Colonic mucosa (tissue), 4 donors: ENCODE measurements at places on chromosomes 2 and 18. TPM values are rescaled to one million over a fixed set of nuclear protein-coding genes. Genes with fewer than 3 reads are reported as not detected.
A peak's percentile ranks its signal among the peaks of the same experiment; 100 is the strongest.

Gene STARD6
- total RNA-seq, result not detected

Gene CYS1
- 0.52 TPM for total RNA-seq

Gene CCDC148
- 0.13 TPM for total RNA-seq

DNA sequence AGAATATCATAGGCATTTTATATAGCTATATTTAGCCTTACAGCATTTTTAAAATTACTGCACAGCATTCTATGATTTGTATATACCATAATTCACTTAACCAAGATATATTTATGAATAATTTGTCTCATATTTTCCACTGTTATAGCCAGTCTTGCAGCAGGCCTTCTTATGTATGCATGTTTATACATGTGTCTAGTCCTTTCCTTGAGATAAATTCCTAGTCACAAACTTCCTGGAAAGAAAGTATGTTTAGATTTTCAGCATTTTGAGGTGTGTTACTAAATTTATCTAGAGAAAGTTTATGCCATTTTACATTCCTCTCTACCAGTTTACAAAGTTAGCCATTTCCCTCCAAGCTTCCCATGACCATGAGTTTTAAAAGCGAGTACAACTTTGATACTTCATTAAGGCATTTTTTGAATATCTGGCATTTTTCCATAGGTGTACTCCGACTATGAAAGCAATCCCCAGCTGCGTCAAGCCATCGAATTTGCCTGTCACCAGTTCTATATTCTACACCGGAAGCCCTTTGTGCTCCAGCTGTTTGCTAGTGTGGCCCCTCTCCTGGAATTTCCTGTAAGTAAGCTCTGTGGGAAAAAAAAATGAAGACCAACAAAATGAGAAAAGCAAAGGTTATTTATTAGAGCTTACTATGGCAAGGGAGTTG is 59.4 kb upstream of the RPE start:
- no peaks in the 10 kb centered on the region for H3K4me1 ChIP-seq
- DNase-seq, result no peak
- H3K36me3 ChIP-seq, result no peaks in the 10 kb centered on the region
- no peaks in the 10 kb centered on the region for H3K27me3 ChIP-seq

- H3K27ac ChIP-seq, result no peak overlapping the region
- no peak overlapping the region for H3K4me3 ChIP-seq
- no peaks in the 10 kb centered on the region for H3K36me3 ChIP-seq
- no peaks in the 10 kb centered on the region for H3K4me1 ChIP-seq
- no peak for DNase-seq
These were observed 441.8 kb downstream of the NYAP2 start for GRCh38 chr2:225841314-225841713.

DNA sequence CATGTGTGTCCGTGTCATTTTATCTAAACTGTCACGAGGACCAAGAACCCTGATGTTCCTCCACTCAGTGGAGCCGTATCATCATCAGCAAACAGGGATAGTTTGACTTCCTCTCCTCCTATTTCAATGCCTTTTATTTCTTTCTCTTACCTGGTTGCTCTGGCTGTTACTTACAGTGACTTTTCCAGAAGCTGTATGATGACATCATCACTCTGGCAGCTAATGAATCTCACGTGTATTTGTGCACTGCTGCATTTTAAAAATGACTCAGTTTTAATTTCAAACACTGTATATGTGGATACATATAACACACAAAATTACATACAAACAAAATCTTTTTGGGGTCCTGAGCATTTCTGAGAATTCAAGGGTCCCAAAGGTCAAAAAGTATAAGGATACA is 481.4 kb downstream of the CDH2 start:
- H3K4me3 ChIP-seq, result no peak overlapping the region
- no peaks in the 10 kb centered on the region for H3K27me3 ChIP-seq
- DNase-seq, result no peak
- H3K36me3 ChIP-seq, result no peaks in the 10 kb centered on the region

- no peaks in the 10 kb centered on the region for H3K27me3 ChIP-seq
- no peak overlapping the region for H3K4me3 ChIP-seq
- no peaks in the 10 kb centered on the region for H3K4me1 ChIP-seq
- no peak for DNase-seq
- H3K36me3 ChIP-seq, result no peaks in the 10 kb centered on the region
- no peak overlapping the region for H3K27ac ChIP-seq
These were observed 142.0 kb upstream of the UNC80 start for GRCh38 chr2:209629597-209629996.

DNA sequence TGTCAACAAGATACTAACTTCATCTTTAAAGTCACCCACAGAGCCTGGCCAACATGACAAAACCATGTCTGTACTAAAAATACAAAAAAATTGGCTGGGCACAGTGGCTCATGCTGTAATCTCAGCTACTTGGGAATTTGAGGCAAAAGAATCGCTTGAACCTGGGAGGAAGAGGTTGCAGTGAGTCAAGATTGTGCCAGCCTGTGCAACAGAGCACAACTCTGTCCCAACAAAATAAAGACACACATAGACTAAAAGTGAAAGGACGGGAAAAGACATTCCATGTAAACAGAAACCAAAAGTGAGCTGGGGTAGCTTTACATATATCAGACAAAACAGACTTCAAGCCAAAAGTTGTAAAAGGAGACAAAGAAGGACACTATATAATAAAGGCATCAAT is 34.8 kb downstream of the USP34 start:
- no peaks in the 10 kb centered on the region for H3K27me3 ChIP-seq
- H3K27ac ChIP-seq, result peak overlapping the region; percentile 14
- no peak overlapping the region for H3K4me3 ChIP-seq
- DNase-seq, result no peak
- no peaks in the 10 kb centered on the region for H3K36me3 ChIP-seq

DNA sequence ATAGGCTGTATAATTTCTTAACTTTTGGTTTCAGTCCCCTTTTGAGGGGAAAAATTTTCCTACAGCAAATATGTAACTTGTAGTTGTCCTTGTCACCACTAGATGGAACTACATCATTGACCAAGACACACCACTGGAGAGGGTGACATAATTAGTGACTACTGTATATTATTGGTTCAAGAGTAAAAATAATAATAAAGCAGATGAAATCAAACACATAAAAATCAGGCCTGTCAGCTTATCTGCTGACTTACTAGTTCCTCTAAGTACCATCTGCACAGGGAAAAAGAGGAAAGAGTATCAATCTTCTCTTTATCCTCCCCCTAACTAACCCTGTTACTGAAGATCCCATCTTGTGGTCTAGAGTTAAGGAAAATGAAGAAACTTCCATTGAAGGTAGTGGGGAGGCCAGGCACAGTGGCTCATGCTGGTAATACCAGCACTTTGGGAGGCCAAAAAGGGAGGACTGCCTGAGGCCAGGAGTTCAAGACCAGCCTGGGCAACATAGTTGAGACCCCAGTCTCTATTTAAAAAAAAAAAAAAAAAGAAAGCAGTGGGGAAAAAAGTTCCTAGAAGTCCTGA is 29.6 kb upstream of the ENOSF1 start:
- no peak overlapping the region for H3K4me3 ChIP-seq
- DNase-seq, result no peak
- no peaks in the 10 kb centered on the region for H3K4me1 ChIP-seq
- H3K36me3 ChIP-seq, result no peaks in the 10 kb centered on the region
- H3K27ac ChIP-seq, result no peak overlapping the region
- H3K27me3 ChIP-seq, result no peaks in the 10 kb centered on the region

GRCh38 chr2:55860832-55861231 is 62.8 kb downstream of the EFEMP1 start:
- no peaks in the 10 kb centered on the region for H3K4me1 ChIP-seq
- no peak for DNase-seq
- no peaks in the 10 kb centered on the region for H3K36me3 ChIP-seq
- H3K27ac ChIP-seq, result no peak overlapping the region
- H3K27me3 ChIP-seq, result no peaks in the 10 kb centered on the region

DNA sequence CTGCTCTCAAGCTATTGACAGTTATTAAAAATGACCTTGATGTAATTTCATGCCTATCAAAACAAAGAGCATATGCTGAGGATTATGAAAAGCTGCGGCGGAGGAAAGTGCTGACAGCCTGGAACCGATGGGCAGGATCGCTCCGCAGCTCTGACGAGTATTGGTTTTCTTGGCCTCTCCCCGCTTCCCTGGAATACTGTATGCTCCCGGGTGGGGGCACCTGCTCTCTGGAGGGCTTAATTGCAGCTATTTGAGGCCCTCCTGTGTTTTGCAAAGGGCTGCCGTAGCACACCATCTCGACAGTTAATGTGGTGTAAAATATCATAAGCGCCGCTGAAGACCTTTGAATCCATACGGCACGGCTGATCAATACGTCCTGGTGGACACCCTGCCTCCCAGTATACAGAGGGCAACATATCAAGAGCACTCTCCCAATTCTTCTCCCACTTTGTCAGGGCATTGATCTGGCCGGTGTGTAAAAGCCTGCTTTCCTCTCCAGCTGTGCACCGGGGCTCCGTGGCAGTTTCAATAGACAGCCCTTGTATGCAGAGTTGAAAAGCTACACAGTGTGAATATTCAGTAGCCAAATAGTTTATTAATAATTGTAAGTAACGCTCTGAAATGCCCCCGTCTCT is 662.4 kb downstream of the GALR1 start:
- no peaks in the 10 kb centered on the region for H3K27me3 ChIP-seq
- no peaks in the 10 kb centered on the region for H3K36me3 ChIP-seq
- DNase-seq, result no peak
- no peaks in the 10 kb centered on the region for H3K4me1 ChIP-seq

DNA sequence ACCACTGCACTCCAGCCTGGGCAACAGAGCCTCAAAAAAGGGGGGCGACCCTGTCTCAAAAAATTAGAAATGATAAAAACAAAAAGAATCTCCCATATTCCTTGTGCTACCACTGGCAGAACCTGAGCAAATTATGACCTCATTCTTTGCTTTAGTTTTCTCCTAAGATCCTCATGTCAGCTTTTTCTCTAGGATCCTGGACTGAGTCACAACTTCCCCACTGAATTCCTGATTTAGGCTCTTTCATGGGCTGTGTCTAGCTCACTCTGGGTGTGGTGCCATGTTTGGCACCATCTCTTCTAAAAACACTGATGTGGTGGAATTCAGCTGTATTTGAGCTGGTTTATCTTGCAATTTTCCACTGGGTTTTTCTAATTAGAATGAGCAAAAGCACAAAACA is 37.1 kb downstream of the EXOC6B start:
- no peak overlapping the region for H3K27ac ChIP-seq
- H3K4me3 ChIP-seq, result no peak overlapping the region
- no peaks in the 10 kb centered on the region for H3K36me3 ChIP-seq
- no peaks in the 10 kb centered on the region for H3K27me3 ChIP-seq
- no peaks in the 10 kb centered on the region for H3K4me1 ChIP-seq
- DNase-seq, result no peak

DNA sequence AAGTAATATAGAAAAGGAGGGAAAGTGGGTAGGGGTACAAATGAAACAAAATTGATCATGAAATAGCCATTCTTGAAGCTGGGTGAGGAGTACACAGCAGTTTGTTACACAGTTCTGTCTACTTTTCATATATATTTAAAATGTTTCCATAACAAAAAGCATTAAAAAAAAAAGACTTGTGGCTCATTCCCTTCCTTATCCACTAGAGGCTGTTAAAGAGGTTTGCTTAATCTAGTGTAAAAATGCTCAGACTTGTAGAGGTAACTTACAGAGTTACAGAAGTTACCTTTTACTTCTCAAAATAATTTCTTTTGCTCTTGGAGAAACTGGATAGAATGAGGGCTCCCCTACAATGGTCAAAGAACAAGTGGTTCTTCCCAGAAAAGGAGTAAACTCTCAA is 8.1 kb upstream of the WIPF1 start:
- no peak overlapping the region for H3K27ac ChIP-seq
- no peak overlapping the region for H3K4me3 ChIP-seq
- no peaks in the 10 kb centered on the region for H3K36me3 ChIP-seq
- H3K27me3 ChIP-seq, result no peaks in the 10 kb centered on the region
- H3K4me1 ChIP-seq, result no peaks in the 10 kb centered on the region

DNA sequence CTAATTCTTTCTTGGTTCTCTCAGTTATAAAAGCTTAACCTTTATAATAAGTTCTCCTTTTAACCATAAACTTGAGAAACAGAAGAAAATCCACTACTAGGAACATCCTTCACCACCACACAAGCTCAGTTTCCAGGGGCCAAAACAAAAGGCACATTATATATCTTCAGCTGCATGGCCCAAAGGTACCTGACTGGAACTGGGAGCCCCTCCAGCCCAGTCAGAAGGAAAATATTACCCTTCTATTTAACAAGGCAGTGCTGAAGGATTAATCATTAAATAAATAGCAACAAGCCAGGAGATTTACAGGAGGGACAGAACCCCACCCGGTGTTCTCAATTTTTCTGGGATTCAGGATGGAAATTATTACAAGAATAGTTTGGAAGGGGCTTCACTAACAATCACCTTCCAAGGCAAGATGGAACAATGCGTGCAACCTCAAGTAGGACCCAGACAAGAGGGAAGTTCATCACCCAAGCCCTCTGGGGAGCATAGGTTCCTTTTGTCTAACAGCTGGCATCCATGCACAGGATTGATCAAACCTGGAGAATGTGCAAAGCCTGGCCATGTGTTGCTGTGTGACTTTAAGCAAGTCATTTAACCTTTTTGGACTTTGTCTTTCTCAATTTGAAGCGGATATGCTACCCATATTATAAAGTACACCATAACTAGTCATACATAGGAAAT is 159.6 kb upstream of the SETBP1 start:
- no peak overlapping the region for H3K27ac ChIP-seq
- no peak overlapping the region for H3K4me3 ChIP-seq
- no peaks in the 10 kb centered on the region for H3K27me3 ChIP-seq
- H3K36me3 ChIP-seq, result no peaks in the 10 kb centered on the region

- no peaks in the 10 kb centered on the region for H3K36me3 ChIP-seq
- H3K27me3 ChIP-seq, result no peaks in the 10 kb centered on the region
- DNase-seq, result no peak
- no peak overlapping the region for H3K4me3 ChIP-seq
- no peak overlapping the region for H3K27ac ChIP-seq
- H3K4me1 ChIP-seq, result no peaks in the 10 kb centered on the region
These were observed 33.7 kb upstream of the RNF152 start for GRCh38 chr18:61926532-61926931.

- no peak overlapping the region for H3K4me3 ChIP-seq
- no peaks in the 10 kb centered on the region for H3K4me1 ChIP-seq
- H3K36me3 ChIP-seq, result no peaks in the 10 kb centered on the region
- no peak overlapping the region for H3K27ac ChIP-seq
- H3K27me3 ChIP-seq, result no peaks in the 10 kb centered on the region
These were observed 390.2 kb upstream of the NXPH2 start for GRCh38 chr2:139170406-139170805.

DNA sequence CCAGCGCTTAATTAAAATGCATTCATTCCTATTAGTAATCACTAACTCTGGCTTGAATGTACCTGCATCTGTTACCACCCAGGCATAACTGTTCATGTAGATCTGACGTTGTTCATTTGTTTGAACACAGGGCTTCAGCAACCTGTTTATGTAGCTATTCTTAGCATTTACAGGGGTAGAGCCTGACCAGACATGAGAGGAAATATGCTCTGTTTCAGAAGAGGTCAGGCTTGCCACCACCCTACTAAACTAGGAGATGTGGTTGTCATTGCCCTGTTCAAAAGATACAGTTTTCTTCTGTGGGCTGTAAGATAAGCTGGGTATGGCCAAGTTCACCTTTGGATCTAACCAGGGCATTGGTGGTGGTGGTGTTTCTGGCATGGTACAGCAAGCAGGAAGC is 8.8 kb downstream of the MGAT5 start:
- DNase-seq, result no peak
- no peak overlapping the region for H3K4me3 ChIP-seq
- no peaks in the 10 kb centered on the region for H3K27me3 ChIP-seq
- no peaks in the 10 kb centered on the region for H3K36me3 ChIP-seq
- no peak overlapping the region for H3K27ac ChIP-seq
